ENCODE measurements at places on chromosomes 16 and 17.
A peak's percentile ranks its signal among the peaks of the same experiment; 100 is the strongest.

DNA sequence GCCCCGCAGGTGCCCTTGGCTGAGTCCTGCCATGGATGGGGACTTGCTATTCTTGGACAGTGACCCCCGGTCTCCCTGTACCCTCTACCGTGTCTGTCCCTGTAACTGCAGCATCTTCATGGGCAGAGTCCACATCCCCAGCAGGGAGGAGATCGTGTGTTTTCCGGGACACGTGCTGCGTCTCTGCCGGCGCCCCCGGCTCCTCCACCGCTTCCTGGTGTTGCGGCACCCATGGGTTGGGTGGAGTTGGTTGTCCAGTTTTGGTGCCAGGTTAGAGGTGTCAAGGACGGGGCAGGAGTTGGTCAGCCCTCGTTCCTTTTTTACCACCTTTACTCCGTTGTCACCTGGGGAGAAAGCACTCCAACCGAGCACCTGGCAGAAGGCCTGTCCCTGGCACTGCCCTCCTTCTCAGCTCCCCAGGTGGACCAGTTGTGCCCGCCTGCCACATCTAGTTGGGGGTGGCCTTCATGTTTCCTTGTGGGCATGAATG lies 20.0 kb downstream of the BAIAP2 start:
- DNase-seq: no peak

- peak; percentile 89 for DNase-seq
Observed at GRCh38 chr17:43556292-43556691, 10.2 kb upstream of the ETV4 start.

DNA sequence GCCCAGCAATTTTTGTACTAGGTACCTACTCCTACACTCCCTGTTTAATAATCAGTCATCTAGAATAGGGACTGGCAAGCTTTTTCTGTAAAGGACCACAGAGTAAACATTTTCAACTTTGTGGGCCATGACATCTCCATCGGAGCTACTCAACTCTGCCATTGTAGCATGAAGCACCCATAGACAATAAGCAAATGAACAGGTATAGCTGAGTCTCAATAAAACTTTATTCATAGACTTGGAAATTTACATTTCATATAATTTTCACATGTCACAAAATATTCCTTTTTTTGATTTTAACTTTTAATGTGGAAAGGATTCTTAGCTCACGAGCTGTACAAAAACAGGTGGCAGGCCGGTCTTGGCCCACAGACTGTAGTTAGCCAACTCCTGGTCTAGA lies 345.8 kb downstream of the SOX9 start:
- no peak for DNase-seq

DNA sequence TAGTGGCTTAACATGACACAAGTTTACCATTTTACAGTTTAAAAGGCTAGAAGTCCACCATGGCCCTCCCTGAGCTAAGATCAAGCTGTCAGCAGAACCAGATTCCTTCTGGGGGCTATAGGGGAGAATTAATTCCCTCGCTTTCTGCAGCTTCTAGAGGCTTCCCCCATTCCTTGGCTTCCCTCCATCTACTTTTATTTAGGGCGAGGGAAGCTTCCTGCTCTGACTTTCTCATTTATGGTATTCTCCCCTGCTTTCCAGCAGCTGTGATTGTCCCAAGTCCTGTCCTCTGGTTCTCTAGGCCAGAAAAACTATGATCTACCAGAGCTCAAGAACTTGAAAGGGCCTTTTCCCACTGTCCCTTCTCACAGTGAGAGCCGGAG lies 4.3 kb downstream of the CETP start:
- DNase-seq: no peak

- no peak for DNase-seq
Observed at GRCh38 chr16:47037396-47037745, 63.9 kb upstream of the DNAJA2 start.

GRCh38 chr16:49275050-49275730 lies 6.4 kb downstream of the CBLN1 start:
- DNase-seq: no peak

- DNase-seq: no peak
Observed at GRCh38 chr17:56540836-56541235, 52.7 kb upstream of the NOG start.

GRCh38 chr17:45270828-45271418 lies 9.0 kb upstream of the SPATA32 start:
- no peak for DNase-seq

GRCh38 chr17:78966123-78966813 lies 13.5 kb downstream of the LGALS3BP start:
- DNase-seq: no peak

GRCh38 chr17:9356488-9356911 lies 219.1 kb downstream of the STX8 start:
- DNase-seq: no peak

- DNase-seq: no peak
Observed at GRCh38 chr17:9998060-9998459, 93.0 kb upstream of the RCVRN start.

DNA sequence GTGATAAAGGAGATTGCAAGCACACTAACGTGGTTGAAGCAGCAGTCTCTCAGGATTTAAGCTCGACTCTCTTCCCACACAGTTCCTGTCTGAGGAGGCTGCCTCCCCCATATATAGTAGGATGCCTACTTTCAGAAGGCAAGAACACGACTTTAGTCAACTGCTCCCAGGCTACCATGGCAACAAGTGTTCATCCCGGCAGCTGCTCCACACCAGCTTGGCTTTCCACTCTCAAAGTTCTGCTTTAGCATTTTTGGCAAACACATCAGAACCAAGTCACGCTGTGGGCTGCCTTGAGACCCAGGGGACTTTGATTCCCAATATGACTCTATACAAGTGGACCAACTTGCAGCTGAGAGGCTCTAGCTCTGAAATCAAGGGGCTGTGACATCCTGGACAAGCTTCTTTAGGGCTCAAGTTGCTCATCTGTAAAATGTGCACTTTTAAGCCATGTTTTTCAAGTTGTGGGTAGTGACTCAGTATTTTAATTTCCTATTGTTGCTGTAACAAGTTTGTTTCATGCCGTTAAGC lies 16.5 kb downstream of the ZP2 start:
- no peak for DNase-seq

- no peak for DNase-seq
Observed at GRCh38 chr17:38745545-38745944, 2.6 kb downstream of the PCGF2 start.

- no peak for DNase-seq
Observed at GRCh38 chr17:4436846-4437245, 3.1 kb downstream of the SPNS3 start.

DNA sequence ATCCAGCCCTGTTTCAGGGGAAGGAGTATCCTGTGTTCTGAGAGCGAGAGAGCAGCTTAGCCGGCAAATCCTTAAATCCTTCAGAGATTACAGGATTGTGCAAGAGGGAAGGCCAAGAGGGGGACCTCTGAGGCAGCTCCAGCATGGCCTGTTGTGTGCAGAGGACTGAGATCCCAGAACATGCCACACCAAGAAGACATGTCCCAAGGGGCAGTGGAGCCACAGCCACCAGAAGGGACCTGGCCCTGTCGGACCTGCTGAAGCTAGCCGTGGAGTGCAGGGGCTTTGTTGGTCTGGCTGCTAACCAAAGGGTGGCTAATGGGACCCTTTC lies 1.6 kb upstream of the MRC2 start:
- no peak for DNase-seq

- DNase-seq: peak; percentile 87
Observed at GRCh38 chr16:85173981-85174751, 61.9 kb upstream of the CIBAR2 start.

DNA sequence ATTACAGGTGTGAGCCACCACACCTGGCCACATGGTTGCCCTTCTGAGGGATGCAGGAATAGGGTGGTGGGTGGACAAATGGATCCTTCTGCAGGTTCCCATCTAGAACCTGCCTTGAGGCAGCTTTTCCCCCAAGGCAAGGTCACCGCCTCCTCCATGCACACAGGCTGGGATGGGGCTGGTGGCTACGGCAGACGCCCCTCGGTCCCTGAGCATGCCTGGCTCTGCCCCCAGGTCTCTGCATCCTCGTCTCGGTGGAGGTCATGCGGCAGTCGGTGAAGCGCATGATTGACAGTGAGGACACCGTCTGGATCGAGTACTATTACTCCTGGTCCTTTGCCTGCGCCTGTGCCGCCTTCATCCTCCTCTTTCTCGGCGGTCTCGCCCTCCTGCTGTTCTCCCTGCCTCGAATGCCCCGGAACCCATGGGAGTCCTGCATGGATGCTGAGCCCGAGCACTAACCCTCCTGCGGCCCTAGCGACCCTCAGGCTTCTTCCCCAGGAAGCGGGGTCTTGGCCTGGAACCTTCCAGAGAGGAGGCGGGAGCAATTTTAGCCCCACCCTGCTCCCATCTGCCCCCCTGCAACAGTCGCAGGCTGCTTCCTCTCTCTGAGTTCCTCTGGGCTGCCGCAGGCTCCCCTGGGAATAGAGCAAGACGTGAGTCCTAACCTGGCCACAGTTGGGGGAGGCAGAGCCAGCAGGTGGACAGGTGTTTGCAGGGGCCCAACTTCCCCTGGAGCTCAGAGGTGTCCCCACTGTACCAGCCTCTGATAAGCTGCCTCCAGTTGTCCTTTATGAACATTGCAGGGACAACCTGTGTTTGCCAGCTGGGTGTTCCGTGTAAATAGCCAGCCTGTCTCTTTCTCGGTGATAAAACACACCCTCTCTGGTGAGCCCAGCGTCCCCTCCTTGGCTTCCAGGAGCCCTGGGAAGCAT lies 11.7 kb downstream of the CACNG1 start:
- no peak for DNase-seq

DNA sequence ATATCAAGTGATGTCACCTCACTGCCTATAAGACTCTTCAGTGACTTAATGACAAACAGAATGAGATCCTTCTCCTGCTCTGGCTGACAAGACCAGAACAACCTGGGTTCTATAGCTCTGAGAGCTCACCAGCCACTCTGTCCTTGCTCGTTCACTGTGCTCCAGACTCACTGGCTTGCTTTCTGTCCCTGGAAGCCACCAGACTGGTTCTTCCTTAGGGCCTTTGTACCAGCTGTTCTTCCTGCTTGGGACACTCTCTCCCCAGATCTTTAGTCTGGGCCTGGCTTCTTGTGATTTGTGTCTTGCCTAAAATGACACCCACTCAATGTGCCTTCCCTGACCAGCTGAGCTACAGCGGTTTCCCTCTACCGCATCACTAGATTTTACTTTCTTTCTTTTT lies 76.1 kb downstream of the FTO start:
- no peak for DNase-seq

- peak; percentile 58 for DNase-seq
Observed at GRCh38 chr17:41530062-41531048, 2.2 kb upstream of the KRT19 start.

- DNase-seq: no peak
Observed at GRCh38 chr16:23274968-23275367, 27.1 kb upstream of the SCNN1B start.

DNA sequence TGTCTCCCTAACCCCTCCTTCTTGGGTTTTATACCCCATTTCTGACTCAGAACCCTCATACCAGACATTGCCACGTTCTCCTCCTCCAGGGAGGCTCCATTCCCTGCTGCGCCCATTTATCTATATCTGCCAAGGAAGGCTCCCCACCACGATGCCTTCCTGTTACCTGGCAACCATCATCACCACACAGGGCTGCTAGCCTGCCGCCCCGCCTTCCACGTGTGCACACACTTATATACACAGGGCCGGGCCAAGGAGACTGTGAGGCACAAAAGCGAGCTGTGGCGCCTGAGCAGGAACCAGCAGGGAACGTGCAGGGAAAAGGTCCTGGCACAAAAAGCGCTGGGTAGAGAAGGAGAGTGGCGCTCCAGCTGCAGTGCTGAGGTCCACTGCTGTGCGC lies 261.8 kb downstream of the CBLN1 start:
- DNase-seq: no peak

- DNase-seq: no peak
Observed at GRCh38 chr17:68794636-68795434, 160.4 kb downstream of the ABCA8 start.

GRCh38 chr17:82876602-82877379 lies 37.0 kb upstream of the ZNF750 start:
- DNase-seq: peak; percentile 54

GRCh38 chr16:28863929-28864793 lies 518 bp downstream of the SH2B1 start:
- no peak for DNase-seq

- DNase-seq: no peak
Observed at GRCh38 chr17:80695979-80696378, 151.3 kb downstream of the RPTOR start.

DNA sequence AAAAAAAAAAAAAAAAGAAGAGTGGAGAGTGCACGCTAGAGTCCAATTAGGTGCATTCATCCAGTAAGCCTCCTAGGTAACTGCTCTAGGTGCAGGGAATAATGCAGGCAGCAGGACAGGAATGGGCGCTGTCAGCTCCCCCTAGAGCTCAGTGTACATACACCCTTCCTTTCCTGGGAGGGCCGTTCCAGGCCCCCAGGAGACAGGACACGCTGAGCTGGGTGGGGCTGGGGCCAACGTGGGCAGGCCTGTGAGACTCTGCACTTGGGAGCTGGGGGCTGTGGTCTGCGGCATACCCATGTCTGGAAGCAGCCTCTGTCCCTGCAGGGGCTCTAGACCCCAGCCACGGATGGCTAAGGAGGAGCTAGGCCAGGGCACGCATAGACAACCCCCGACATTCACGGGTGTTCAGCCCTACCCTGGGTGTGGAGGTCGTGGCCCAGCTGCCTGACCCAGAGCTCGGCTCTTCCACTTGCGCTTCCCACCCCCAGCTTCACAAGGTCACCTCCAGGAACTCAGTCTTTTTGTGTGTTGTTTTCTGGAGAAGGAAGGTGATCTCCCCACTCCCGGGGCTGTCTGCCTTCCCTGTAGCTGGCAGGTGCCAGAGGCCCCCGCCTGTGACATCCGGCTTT lies 1.0 kb upstream of the ANTKMT start:
- DNase-seq: no peak

GRCh38 chr17:64507413-64507782 lies 621 bp downstream of the CEP95 start:
- no peak for DNase-seq

DNA sequence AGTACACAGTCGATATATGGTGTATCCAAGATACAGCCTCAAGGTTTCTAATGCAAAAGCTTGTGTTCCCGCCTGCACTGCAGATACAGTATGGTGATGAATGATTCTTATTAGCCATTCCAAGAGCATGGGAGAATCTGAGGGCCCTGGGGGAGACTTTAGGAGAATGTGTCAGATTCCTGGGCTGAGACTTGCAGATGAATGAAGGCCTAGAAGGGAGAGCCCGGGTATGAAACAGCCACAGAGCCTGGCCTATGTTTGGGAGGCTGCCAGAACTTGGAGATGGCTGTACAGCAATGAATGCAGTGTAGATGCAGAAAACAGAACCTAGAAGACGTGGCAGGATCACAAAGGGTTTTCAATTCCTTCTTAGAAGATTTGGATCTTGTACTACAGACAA lies 510.7 kb downstream of the HAPSTR1 start:
- no peak for DNase-seq

- DNase-seq: no peak
Observed at GRCh38 chr17:81151278-81151677, 14.0 kb upstream of the PVALEF start.

All from GM04504 (cell line).